ENCODE measurements at places on chromosomes 2 and 18.

- DNase-seq: no peak
Measured at GRCh38 chr2:10449838-10450691, 1.9 kb upstream of the ODC1 start.

GRCh38 chr2:204586444-204587180 lies 41.3 kb downstream of the PARD3B start:
- DNase-seq: no peak

DNA sequence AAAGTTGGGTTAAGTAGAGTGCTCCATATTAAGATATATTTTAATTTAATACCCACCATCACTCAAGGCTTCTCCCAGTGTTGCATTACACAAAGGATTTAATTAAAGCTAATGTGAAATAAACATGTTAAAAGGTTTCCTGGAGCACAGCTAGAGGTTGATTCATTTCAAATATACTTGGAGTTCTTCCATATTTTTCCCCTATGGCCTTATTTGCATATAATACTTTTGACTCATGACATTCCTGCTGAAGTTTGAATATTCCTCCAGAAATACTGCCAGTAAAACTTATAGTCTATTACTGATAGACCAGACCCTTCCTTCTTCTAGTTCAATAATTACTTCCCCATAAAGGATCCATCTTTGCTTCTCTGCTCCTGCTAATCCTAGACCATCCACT lies 227.5 kb downstream of the GULP1 start:
- peak; percentile 48 for DNase-seq

- peak; percentile 75 for DNase-seq
Measured at GRCh38 chr2:47485751-47486300, 82.9 kb downstream of the MSH2 start.

DNA sequence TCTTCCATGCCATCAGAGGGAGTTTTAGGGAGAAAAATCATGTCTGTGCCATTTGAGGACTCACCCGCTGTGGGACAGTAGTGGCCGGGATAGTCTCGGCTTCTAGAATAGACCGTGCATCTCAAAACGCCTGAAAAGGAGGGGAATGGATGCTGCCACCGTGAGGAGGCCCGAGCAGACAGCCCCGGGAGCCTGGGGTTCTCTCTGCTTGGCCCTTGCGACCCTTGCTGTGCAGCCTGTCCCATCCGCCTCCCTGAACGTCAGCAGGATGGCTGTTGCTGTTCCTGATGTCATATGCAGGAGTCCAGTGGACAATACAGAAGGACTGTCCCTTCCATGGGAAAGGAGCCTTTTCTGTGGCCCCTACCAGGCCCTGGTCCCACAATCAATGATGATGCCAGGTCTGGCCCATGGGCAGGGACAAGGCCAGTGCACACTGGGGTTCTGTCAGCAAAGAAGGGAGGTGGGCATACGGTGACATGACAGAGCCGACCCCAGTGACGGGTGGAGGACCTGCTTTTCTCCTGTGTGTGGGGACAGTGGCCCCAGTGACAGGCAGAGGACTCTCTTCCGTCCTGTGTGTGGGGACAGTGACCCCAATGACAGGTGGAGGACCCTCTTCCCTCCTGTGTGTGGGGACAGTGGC lies 58.8 kb downstream of the ACKR3 start:
- no peak for DNase-seq

GRCh38 chr2:191013682-191013931 lies 364 bp downstream of the STAT1 start:
- no peak for DNase-seq

All from AG10803 (cell line).